CD4-positive, alpha-beta T cell treated with Interleukin-6 at 100 ng/mL for 8 hours (primary cell): ENCODE measurements at places on chromosomes 16 and 17.

GRCh38 chr16:81630635-81631031 lies 148.5 kb upstream of the PLCG2 start:
- no peak for DNase-seq

DNA sequence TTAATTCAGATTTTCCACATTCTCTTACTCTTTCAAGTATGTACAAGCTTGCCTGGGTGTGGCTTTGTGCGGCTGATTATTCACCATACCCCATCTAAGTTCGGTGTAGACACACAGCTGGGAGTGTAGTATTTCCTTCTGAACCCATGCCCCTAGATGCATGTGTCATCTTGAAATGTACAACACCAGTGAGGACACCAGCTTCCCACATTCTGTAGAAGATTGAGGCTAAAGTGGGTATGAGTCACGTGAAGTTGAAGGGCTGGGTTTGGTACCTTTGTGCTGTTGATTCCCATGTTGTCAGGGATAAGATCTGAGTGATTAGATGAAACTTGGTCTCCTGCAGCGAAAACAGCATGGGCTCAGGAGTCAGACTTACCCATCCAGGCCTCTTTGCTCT lies 14.6 kb upstream of the DHX8 start:
- no peak for DNase-seq

GRCh38 chr17:47733674-47734410 lies 806 bp downstream of the TBX21 start:
- DNase-seq, result no peak

DNA sequence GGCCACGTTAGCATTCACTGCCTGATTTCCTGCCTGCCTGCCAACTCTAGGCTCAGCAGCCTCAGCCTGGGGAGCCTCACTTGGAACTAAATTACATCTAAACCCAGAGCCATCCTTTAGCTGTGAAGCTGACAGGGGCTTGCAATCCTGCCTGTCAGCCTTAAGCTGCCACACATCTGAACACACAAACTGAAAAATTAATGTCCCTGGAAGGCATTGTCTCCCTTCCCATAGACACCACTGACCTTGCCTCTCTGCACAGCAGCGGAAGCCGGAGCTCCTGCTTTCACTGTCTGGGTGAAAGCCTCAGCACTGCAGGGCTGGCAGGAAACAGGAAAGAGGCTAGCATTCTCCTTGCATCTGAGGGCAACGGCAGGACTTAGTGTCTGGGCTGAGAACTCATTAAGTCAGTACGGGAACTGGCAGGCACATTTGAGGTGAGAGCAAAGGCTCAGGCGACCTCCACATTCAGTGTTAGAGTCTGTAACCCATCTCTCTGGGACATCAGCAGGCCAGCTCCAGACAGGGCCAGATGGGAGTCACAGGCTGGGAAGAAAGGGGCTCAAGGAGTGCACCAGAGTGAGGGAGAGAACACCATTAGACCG lies 452.4 kb upstream of the C16orf82 start:
- no peak for DNase-seq

DNA sequence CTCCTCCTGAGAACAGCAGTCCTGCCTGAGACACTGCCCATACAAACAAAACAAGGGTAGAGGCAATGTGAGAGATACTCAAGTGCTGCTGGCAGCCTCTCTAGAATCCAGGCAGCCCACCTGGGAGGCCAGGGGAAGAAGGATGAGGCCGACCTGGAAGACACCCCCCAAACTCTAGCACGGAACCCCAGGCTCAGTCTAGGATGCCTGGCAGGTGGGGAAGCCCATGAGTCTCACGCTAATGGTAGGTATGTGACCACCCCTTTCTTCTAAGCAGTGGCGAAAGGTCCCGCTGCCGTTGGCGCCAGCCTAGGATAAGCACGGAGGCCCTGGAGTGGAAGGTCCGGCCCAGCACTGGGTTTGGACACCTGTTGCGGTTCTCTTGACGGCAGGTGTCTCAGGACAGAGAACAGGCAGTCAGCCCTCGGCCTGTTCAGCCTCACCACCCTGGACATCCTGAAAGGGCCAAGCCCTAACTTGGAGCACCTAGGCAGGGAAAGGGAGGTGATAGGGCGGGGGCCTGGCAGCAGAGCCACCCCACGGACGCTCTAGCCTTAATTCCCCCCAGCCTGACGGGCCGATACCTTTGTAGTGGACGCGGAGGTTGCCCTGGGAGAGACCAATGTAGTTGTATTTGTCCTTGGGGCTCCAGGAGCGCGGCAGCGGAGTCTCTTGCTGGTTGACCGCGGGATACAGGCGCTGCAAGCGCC lies 487 bp downstream of the RANBP10 start:
- DNase-seq, result no peak
